ENCODE measurements at places on chromosomes 2 and 18.

- DNase-seq, result no peak
These were observed 857 bp downstream of the RESP18 start for GRCh38 chr2:219331560-219332213.

DNA sequence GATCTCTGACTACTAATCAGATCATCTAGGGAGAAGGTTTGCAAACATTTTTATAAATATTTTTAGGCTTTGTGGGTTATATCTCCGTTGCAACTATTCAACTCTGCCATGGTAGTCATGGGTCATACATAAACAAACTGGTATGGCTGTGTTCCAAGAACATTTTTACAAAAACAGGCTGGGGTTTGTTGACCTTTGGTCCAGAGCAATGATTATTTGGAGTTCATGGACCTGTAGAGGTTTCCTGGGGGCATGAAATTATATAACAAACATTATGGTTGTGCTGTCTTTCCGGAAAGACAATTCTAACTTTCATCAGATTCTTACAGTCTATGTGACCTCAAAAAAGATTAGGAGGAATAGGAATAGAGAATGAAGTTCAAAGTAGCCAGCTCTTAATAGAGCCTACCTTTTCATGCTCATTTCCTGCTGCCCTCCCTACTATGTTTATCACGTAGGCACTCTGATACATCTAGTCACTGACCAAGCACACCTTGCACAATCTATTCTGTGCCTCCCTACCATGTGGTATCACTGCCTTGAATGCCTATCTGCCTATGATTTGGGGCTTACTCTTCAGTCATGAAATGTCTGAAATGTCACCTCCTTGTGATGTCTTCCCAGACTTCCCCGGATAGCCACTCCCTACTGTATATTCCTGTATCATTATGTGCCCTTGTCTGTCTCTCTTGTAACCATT, 102.4 kb upstream of the SCN1A start:
- DNase-seq, result no peak

DNA sequence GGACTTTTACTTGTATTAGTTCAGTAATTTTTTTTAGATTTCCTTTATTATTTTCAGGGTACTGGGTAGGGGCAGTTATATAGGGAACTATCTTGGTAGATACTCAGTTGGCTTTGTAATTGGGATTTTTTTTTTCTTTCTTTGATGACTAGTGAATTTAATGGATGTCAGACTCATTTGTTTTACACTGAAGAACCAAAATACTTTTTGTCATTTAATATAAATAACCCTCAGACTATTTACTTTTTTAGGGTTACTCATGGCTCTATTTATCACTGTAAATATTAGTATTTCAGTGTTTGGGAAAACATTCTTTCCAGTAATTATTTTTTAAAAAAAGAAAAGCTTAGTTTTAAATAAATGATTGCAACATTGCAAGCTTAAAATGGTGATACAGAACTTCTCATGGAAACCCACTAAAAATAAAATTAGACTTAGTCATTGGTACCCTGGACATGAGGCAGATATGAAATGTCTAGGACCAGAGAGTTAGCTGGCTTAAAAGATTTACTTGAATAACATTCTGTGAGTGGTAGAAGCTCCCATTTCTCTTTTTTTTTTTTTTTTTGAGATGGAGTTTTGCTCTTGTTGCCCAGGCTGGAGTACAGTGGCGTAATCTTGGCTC, 74.4 kb upstream of the CYP20A1 start:
- no peak for DNase-seq

DNA sequence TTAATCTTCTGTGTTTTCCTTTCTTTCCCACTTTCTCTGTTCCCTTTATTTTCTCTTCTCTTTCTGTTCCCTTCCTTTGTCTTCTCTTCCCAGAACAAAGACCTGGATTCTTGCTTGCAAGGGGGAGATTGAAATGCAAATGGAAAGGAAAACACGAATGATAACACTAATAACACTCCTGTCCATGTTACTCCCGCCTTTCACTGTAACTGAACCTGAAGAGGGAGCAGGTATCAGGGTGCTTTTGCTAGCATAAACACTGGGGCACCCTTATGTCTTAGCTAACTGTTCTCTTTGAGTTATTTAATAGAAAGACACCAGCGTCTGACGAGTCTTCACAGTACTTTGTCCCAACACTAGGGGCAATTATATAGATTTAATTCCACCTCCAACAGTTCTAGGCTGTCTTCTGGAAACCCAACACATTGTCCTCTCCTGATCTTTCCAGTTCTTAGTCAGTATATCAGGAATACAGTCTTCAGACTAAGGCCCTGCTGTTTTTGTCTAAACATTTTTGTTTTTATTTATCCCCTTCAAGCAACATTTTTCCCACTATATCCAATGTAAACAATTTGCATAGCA, 99.2 kb downstream of the PTPRM start:
- no peak for DNase-seq

- no peak for DNase-seq
These were observed 152.2 kb upstream of the THSD7B start for GRCh38 chr2:136613096-136613495.

- DNase-seq, result no peak
These were observed 149.7 kb upstream of the TANK start for GRCh38 chr2:161010503-161011015.

GRCh38 chr2:118902266-118903028, 39.5 kb upstream of the MARCO start:
- DNase-seq, result peak; percentile 21

DNA sequence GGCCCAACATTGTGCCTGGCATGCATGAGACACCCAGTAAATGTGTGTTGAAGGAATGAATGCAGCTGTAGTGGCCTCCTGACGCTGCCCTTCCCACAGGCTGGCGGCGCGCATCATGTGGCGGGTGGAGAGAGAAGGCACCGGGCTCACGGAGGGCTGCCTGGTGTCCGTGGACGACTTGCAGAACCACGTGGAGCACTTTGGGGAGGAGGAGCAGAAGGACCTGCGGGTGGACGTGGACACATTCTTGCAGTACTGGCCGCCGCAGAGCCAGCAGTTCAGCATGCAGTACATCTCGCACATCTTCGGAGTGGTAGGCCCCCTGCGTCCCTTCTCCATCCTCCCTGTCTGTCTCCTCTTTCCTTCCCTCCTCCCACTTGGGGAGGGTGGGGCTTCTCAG, 20.1 kb downstream of the SMYD1 start:
- DNase-seq, result no peak

- DNase-seq, result no peak
These were observed 275.3 kb downstream of the EIPR1 start for GRCh38 chr2:3102081-3102921.

DNA sequence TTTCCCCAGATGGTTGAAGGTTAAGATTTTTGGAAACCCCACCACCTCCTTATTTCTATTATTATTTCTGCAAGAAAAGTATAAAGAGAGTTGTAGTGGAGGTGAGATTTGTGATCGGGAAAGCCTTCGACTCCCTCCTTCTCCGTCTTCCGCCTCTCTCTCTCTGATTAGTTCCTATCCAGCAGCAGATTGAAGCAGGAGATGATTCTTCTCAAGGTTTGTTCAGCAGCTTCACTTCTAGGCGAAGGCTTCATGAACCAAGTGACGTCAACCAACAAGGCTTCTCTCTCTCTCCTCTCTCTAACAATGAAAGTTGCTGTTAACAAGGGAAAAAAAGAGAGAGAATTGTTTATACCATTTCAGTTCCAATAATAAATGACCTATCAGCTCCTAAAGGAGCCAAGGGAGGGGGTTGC, at the start of gene BAZ2B:
Gene BAZ2B (minus strand): TSS at position 263 of the 416 bp plus-strand sequence. CDS start 137,829 bp downstream, outside the sequence.
- DNase-seq, result no peak

DNA sequence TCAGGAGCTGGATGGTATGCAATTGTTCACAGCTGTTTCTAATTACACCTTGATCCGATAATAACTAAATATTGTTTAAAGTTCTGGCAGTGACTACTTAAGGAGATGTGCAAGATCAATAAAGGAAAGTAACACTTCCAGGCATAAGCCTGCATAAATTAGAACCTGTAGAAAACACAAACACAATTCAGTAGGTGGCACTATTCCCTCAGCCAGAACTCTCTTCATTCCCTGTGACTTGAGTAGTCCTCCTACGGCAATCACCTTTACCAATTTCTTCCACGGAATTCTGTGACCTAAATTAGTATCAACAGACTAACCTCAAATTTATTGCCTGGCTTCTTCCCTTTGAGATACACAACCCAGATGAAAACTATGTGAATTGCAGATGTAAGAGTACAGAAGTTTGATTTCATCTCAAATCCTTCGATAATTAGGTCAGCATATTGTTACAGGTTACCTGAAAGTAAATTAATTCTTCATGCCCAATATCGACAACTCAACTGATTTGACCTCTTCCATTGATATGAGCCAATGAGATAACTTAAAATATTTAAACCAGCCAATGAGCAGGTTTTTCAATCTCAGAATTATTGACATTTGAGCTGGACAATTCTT, 137.8 kb downstream of the PID1 start:
- no peak for DNase-seq

DNA sequence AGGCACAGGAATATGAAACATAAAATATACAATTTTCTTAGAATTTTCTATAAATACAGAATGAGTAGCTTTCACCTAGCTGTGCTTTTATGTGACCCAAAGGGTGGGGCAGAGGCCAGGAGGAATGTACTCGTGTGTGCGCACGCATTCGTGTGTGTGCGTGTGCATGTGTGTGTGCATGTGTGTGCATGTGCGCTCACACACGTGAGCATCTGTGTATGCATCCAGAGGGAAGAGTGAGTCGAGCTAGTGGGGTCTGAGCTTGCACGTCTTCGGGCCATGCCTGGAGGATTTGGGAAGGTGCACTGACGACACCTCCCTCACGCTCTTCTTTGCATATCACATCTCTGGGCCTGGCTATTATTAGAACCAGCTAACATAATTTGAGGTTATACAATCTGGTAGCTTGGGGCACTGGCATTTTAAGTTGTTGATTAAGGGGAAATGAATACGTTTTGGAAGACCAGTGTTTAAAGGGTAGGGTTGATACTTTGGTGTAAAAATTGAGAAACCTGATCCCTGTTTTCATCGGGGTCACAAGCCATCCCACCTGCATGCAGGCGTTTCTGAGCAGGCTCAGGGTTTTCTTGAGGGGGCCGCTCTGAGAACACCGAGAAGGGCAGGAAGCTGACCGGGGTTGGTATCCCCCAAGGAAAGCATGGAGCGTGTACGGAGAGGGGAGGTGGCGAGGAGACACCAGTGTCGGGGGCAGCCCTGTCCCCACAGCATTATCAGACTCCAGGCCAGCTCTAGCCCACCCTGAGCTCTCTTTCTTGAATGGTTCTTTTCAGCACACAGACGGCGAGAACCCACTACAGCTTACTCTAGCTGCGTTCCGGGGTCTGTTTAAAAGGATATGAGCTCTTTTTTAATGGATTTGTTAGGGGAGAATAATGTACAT, 85.3 kb downstream of the LRRFIP1 start:
- DNase-seq, result peak; percentile 67

GRCh38 chr2:219180961-219181360, 2.9 kb downstream of the RETREG2 start:
- DNase-seq, result no peak

- no peak for DNase-seq
These were observed 103.5 kb downstream of the LBH start for GRCh38 chr2:30334762-30335363.

- DNase-seq, result no peak
These were observed 17.7 kb upstream of the ARL5A start for GRCh38 chr2:151845884-151846283.
